T-helper 1 cell (primary cell): ENCODE measurements at places on chromosomes 3 and 15.
A peak's percentile ranks its signal among the peaks of the same experiment; 100 is the strongest.

- DNase-seq = no peak
These were observed 19.2 kb upstream of the SCAMP5 start for GRCh38 chr15:74976159-74976558.

DNA sequence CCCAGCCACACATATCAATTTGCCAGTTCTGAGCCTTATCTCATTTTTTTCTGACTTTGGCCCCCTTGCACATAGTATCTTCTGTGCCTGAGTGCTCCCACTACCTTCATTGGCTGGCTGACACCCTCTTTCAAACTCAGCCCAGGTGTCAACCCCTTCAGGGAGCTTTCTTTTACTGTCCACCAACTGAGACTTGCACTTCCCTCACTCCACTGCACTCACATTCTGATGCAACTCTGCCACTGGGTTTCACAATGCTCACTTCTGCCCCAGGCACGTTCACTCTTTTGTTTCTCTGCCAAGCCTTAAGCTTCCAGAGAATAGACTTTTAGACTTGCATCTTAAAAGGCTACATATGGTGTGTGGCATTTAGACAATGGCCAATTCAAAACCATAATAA is 101.5 kb upstream of the CBLB start:
- no peak for DNase-seq

DNA sequence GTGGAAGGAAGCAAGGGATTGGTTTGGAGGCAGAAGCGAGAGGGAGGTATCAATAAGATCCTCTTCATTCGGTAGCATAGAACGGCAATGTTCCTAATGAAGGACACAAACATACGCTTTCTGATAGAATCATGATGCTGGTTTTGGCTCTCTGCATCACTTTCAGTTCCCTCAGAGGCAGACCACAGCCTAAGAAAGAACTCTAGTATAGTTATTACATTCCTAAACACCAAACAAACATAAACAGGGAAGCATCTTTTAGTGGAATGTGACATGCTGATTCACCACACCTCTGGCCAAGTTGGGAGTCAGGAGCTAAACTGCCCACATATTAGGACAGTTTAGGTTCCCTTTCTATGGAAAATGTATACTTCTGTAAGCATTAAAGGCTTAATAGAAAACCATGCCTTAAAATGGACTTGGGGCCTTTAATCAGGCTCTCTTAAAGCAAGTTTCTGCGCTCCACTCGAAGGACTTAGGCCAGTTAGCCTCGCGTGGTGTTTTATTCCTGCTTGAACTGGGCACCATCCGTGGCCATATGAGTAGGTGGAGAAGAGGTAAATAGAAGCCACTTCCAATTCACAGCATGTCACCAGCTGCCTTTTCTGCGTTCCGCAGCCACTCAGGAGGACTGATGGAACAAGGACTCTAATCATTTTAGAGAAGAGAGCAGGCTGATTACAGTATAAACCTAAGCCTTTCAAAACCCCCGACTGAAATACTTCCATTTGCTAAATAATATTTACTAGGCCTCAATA is 53.7 kb downstream of the CD47 start:
- no peak for DNase-seq

- no peak for DNase-seq
These were observed 34.7 kb downstream of the EPHB1 start for GRCh38 chr3:134829721-134830120.

DNA sequence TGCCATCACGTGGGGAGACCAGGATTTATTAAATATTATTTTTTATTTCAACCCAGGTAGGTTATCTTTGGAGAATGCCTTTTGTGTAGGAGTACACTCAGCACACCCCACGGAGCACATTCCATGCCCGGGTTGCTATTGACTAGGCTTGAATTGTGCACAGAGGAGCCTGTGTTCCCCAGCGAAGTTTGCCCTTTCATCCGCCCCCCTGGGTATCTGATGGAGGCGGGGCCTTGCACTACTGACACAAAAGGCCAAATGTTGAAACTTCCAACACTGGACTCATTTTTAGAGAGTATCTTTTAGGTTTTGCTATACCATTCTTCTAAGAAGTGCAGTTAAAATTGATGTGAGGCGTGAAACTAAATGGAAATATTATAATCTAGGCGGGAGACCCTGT is 39.3 kb upstream of the PPP4R2 start:
- no peak for DNase-seq

DNA sequence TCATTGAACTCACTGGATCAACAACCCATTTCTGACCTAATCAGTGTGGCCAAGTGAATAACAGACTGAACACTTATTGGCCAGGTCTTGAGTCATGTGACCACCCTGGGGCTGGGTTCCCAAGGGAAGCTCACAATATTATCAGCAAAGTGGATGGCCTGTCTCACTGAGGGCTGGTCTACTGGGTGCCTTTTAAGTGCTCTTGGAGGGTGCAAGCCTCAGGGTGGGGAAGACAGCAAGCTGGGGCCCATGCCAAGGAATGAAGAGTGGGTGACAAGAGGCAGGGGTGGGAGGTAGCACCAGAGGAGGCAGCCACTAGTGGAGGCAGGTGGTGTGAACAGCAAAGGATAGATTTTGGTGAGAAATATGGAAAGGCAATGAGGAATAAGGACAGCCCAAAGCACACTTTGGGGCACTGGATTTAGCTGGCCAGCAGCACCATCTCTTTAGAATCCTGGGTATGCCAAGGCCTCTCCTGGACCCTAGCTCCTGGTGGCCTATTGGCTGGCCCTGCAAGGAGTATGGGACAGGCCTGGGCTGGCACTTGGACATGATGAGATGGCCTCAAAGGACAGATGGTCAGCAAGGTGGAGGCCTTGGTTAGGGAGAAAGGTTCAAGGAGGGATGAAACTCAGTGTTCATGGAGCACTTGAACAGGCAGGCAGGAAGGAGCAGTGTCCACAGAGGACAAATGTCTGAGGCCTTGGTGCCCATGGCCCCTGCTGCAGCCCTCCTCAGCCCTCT is 34.2 kb downstream of the HMCES start:
- no peak for DNase-seq

- no peak for DNase-seq
These were observed 32.1 kb upstream of the GOLGB1 start for GRCh38 chr3:121781611-121782010.

- DNase-seq = no peak
These were observed 27.7 kb upstream of the SSR3 start for GRCh38 chr3:156582532-156583183.

DNA sequence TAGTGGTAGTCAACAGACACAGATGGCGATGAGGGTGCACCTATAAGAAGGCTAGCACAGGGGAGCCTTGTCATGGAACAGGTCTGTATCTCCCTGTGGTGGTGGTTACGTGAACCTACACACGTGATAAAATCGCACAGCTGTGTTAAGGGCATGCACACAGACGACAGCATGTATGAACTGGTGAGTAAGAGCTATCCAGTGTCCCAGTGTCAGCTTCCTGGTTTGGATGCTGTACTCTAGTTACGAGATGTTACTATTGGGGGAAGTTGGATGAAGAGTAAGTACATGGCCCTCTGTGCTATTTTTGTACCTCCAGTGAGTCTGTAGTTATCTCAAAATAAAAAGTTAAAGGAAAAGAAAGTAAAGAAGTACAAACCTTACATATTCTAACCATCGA is 38.2 kb downstream of the MTMR10 start:
- DNase-seq = no peak

- DNase-seq = peak; percentile 52
These were observed 45.5 kb downstream of the FILIP1L start for GRCh38 chr3:100068826-100069225.

DNA sequence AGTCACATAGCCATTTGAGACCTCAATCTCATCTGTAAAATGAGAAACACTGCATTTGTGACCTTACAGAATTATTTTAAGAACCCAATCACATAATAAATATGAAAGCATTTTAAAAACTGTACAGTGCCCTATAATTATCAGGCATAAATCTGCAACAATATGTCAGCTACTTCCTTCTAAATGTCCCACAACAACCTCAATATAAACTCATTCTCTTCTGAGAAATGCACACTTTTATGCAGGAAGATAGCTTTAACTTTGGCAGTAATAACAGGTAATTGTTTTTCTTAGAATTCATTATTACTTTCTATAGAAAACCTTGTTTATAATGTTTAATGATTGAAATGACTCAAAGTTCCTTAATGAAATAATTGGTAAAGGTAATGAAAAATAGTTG is 400.7 kb upstream of the AGTR1 start:
- no peak for DNase-seq

DNA sequence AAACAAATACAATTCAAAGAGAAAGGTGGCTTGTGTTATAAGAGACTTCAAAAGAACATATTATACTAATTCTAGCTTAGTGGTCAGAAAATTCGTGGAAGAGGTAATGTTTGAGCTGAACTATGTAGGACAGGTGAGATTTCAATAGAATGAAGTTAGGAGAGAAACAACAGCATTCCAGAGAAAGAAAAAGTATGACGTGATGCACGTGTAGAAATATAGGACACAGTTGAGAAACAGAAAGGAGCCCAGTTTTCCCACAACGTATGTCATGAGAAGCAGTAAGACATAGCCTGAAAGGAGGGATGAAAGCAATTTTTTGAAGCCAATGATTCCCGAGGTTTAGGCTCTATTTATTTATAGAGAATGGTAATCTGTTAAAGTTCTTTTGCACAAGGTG is 18.7 kb upstream of the P3H2 start:
- DNase-seq = no peak

GRCh38 chr3:175383371-175383770 is 524.2 kb downstream of the NAALADL2 start:
- DNase-seq = no peak

- peak; percentile 1 for DNase-seq
These were observed 41.1 kb upstream of the AP3B2 start for GRCh38 chr15:82750831-82751180.

GRCh38 chr15:101532865-101533264 is 43.4 kb upstream of the PCSK6 start:
- DNase-seq = no peak

DNA sequence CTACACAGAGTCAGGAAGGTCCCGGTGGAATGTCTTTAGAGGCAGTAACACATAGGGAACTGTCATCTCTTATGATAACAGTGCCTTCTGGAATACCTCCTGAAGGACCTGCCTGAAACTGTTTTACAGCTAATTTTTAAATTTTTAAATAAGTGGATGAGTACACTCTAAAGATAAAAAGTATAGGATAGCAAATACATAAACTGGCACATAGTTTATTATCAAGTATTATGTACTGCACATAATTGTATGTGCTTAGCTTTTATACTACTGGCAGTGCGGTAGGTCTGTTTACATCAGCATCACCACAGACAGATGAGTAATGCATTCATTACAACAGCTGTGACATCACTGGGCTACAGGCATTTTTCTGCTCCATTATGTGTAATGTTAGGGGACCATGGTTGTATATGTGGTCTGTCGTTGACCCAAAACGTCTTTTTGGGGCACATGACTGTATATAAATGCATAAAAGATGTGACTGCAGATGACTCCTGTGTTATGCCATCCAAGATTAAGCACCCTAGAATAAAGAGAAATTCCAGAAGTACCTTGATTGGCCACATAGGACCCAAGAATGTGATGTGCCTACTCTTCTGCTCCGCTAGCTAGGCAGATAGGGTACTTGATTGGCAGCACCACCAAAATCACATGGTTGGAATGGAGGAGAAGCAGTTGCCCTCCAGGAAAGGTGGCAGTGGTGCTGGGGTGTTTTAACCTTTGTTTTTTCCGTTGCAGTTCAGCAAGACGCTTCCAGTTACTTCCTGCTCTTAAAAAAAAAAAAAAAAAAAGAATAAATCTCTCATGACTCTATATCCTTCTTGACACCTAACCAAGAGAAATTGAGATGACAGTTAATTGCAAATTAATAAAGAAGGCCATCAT is 3.3 kb downstream of the VPS8 start:
- DNase-seq = no peak

DNA sequence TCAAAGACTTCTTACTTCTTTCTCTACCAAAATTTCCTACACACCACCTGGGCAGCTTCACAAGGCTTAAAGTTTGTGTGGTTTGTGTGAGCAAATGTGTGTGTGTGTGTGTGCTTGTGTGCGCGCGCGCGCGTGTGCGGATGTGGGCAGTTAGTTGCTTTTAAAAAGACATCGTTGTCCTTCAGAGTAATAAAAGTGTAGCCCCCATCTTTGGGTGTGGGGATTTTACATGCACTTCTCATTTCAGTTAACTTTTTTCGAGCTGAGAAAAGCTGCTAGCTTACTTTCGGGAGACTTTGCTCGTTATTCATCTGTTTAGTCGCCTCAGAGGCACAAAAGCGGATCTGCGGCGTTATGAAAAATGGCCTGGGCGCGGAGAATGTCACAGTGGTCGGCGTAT is 36.0 kb downstream of the ZIC4 start:
- DNase-seq = no peak

GRCh38 chr3:133527081-133527715 is 46.3 kb upstream of the CDV3 start:
- no peak for DNase-seq

GRCh38 chr3:168407381-168407780 is 311.7 kb upstream of the GOLIM4 start:
- DNase-seq = no peak

DNA sequence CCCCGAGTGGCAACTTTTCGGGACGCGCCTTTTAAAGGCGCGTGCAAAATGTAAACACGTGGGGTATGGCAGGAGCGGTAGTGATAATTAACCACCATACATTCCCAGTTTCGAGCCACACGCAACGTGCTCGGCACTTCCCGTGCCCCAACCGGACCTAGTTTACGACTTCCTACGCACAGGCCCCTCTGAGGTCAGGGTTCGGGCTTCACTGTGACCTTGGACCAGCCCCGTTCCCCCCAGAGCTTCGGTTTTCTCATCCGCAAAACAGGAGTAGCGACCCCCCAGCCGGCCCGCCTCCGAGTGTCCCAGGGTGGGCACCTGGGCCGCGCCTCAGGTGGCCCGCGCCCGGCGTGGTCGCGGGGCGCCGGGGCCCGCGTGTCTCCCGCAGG is 451 bp downstream of the CHCHD4 start:
- peak; percentile 45 for DNase-seq

DNA sequence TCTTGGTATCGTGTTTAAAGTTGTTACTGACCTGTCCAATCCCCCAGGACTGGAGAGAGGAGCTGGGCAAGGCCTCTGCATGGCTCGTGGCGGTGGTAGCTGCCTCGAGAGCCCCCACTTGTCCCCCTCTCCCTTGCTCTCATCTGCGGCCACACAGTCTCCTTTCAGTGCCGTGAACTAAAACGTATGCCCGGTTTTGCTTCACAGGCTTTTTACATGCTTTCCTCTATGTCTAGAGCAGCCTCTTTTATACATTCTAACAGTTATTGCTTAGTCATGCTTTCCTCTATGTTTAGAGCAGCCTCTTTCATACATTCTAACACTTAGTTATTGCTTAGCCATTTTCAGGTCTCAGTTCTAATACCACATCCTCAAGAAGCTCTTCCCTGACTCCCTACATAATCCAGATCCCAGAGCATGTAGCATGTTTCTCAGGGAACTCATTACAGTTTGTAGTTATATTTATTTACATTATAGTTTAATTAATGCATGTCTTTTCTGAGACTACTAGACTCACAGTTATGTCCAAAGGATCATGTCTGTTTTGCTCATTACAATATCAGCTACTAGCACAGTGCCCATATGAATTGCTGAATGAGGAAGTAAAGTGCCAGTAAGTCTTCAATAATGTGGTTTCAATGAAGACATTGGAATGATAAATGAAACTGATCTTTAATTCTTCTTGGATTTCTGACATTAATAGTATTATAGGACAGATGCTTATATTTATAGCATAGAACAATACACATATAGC is 66.5 kb upstream of the TBL1XR1 start:
- no peak for DNase-seq
